ENCODE measurements at places on chromosomes 6 and 20.

- DNase-seq = no peak
These were observed 53.0 kb upstream of the TCF21 start for GRCh38 chr6:133835901-133836300.

DNA sequence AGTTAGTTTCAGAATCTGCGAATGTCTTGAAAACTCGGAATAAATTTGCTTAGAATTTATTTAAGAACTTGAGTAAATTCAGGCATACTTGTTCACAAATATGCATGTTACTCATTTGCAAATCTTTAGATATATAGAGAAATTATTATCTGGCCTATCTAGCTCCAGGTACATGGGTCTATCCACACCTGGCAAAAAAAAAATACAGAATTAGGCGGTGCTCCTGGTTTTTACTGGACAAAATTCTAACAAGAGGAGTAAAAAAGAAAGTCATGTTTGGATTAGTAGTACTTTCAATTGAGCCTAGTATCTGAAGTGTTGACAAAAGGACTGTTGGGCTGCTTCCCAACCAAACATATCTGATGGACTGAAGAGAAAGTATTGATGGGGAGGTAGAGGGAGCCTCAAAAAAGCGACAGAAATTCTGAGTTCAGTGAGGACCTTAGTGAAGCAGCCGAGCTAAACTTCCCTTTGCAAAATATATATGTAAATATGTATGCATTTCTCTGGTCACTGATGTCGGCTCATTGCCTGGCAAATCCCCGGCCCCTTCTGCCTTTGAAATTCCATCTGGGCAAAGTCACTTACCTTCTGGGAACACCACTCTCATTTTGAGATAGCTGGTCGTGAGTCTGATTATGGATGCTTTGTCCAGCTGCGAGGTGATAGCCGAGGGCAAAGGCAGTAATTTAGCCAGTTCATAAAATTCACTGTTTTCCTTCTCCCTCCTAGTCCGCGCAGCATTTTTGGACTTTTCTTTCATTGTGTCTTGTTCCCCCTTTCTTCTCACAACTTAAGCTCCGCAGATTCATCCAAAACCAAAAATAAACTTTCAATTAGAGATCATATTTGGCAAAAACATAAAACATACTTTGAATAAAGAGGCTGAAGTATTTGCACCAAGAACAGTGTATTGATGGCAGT is 1.8 kb downstream of the SIM1 start:
- no peak for DNase-seq

GRCh38 chr6:32803416-32803815 is 13.4 kb downstream of the HLA-DOB start:
- DNase-seq = no peak

- no peak for DNase-seq
These were observed 544 bp upstream of the ACAT2 start for GRCh38 chr6:159761129-159761872.

DNA sequence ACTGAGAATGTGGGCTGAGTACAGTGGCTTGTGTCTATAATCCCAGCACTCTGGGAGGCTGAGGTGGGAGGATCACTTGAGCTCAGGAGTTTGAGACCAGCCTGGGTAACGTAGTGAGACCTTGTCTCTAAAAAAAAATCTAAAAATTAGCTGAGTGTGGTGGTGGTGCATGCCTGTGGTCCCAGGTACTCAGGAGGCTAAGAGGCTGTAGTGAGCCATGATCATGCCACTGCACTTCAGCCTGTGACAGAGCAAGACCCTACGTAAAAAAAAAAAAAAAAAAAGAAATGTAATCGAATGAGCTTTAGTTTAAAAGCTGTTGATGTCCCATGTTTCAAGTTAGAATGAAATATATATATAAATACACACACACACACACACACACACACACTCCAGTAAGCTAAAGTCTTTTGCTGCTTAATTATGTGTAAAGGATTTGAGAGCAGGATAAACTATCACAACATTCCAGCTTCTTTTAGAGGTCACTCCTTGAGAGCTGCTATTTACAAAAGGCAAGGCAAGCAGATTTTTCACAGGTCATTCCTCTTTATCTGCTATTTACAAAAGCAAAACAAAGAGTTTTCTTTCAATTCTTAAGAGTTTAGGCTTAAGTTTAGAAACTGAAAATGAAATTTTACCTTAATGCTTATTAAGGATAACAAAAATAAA is 4.7 kb upstream of the MICAL1 start:
- no peak for DNase-seq

DNA sequence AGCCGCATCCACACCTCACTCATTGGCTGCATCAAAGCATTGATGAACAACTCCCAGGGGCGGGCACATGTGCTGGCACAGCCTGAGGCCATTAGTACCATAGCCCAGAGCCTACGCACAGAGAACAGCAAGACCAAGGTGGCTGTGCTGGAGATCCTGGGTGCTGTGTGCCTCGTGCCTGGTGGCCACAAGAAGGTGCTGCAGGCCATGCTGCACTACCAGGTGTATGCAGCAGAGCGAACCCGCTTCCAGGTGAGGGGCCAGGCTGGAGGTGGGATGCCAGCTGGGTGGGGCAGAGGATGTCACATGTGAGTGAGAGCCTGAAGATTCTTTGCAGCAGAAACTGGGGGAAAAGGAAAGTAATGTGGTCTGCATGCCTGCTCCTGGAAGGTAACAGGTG is 66.7 kb downstream of the MOCS1 start:
- DNase-seq = no peak

GRCh38 chr20:25467441-25467840 is 60.0 kb downstream of the GINS1 start:
- DNase-seq = no peak

DNA sequence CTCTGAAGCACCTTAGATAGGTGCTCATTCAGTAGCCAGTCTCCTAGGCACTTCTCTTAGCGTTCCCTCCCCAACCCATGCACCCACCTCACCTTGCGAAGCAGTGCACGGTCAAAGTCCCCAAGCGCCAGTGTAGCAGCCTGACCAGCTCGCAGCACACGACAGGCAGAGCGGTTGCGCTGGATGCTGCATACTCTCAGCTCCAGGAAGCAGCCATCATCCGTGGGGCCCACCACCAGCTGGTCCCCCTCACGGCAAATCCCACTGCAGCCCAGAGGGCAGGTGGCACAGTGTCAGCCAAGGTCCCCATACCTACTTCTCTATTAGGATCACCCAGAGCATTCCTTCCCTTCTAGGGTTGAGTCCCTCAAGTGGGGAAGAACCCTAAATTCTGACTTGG is 6.5 kb downstream of the GTPBP2 start:
- DNase-seq = no peak

DNA sequence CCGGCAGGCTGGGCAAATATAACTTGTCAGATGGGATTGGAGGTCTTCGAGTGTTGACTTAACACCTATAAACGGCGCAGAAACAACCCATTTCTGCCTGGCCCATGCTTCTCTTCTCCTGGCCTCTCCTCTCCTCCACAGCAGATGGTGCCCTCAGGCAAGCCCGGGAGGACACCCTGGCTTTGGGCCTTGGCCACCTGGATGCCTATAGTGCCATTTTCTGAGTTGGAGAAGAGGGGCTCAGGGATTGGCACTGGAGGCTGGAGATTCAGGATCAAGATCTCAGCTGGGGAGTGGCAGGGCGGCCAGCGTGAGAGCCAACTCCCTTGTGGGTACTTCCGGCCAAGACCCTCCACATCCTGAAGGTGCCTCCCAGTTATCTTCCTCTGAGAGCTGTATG is 211.9 kb upstream of the PMEPA1 start:
- DNase-seq = no peak

DNA sequence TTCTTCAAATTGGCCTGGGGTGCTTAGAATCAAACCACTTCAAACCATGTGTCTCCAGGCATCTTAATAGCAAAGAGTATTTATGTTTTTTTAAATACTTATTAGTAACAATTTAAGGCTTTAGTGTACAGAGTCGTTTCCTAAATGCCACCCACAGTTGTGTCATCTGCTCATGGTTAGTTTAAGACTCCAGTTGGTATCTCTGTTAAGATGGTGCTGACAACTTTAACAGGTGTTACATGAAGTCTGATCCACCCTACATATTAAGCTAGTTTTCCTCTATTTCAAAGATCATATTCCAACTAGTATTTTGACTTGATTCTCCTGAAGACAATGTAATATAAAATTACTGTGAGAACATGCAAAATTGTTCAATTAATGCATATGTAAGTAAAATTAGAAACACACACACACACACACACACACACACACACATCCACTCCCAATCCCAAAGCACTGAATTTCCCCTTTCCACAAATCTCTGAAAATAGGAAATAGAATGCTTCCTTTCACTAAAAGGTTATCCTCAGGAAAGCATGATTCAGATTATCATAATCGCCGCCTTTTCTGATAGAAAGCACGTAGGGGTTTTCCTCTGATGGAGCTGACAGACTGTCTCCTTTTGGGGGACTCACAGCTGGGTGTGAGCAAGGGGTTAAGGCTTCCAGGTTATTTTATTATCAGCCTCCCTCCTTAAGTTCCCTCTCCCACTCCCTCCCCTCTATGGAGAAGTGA is 10.5 kb downstream of the CNKSR3 start:
- no peak for DNase-seq

DNA sequence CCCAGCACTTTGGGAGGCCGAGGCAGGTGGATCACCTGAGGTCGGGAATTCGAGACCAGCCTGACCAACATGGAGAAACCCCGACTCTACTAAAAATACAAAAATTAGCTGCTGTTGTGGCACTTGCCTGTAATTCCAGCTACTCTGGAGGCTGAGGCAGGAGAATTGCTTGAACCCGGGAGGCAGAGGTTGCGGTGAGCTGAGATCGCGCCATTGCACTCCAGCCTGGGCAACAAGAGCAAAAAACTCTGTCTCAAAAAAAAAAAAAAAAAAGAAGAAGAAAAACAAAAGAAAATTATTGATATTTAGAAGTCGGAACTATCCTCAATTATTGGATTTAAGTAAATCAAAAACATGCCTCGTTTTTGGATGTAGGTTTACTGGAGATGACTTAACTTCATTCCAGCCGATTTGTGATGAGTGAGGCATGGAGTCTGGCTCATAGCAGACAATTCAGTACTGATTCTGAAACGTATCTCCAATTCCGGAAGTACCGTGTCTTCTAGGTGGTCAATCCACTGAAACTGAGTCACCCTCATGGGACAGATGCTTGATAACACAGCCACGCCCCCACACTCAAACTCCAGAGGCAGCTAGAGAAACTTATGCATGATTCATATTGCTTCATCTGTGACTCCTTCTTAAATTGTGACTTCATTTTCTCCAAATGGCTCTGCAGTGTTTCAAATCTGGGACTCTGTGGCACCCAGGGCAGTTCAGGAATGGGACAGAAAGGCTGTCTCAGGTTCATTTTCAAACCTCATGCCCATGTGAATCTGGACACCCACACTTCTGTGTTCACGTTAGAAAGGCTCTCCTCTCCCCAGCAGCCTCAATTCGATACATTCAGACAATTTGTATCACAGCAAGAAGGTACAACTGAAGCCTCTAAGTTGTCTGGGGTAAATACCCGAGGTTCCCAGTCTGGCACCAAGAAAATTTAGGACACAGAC is 110.4 kb upstream of the ARMC2 start:
- DNase-seq = no peak

DNA sequence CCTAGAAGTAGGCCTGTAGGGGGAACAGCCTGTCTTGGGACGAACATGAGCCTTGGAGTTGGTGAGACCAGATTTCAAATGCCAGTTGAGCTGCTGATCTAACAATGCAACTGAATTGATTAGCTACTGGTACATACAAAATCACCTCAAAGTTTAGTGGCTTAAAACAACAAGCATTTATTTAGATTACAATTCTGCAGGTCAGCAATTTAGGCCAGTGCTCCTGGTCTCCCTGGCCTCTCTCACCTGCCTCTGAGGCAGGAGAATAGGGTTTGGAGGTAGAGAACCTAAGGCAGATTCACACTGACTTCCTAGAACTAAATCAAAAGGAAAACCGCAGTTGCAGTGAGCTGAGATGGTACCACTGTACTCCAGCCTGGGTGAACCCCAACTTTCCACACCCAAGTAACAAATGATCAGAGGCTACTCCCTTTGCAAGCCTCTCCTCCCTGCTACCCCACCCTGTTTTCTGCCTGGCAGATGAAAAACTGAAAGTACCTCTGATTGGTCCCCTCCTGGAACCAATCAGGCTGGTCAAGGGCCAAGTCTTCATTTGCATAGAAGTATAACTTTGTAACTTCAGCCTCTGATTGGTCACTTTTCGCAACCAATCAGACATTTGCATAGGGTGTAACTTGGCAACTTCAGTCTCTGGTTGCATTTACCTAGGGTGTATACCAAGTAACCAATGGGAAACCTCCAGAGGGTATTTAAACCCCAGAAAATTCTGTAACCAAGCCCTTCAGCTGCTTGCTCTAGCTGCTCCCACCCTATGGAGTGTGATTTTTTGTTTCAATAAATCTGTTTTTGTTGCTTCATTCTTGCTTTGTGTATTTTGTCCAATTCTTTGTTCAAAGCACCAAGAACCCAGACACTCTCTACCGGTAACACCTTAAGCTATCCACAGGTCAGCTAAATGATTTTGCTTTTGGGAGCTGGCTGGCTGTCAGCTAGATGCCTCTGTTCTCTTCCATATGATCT is 8.1 kb upstream of the UBR2 start:
- no peak for DNase-seq

DNA sequence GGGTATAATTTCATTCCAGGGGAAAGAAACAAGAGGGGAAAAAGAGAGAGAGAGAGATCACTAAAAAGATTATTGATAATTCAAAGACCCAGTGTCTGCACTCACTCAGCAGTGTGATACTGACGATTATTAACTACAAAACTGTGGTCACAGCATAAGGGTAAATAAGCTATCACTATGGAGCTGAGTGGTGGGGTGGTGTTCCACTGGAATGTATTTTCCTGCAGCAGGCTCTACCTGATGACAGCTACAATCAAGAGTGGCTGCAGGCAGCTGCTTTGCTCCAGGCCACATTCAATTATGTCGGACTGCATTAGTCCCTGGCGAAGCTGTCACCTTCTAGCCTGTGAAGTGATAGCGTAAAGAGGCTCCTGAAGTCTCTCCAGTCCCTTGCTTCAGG is 122.2 kb upstream of the TFAP2D start:
- no peak for DNase-seq

GRCh38 chr6:42275376-42276033 is 57.8 kb upstream of the MRPS10 start:
- DNase-seq = no peak

DNA sequence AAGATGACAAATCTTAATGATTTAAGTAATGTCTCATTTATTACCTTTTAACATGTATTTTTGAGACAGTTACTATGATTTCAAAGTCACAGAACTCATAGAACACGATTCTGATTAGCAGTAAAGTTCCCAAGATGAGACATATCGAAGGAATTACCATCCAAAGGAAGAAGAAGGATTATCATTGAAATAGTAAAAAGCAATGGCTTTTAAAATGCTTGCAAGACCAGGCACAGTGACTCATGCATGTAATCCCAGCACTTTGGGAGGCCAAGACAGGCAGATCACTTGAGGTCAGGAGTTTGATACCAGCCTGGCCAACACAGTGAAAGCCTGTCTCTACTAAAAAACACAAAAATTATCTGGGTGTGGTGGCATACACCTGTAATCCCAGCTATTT is 219.2 kb downstream of the KHDC1L start:
- no peak for DNase-seq

Measured in stimulated activated CD4-positive, alpha-beta T cell treated with anti-CD3 and anti-CD28 coated beads, TNF-alpha, amount 100 ng/mL, for 4 hours (primary cell).